ENCODE measurements at places on chromosomes 5 and 9.
A peak's percentile ranks its signal among the peaks of the same experiment; 100 is the strongest.

GRCh38 chr5:179488491-179488890 lies 61.9 kb upstream of the RUFY1 start:
- DNase-seq = no peak

GRCh38 chr5:10566543-10567068 lies 2.7 kb downstream of the ANKRD33B start:
- no peak for DNase-seq

DNA sequence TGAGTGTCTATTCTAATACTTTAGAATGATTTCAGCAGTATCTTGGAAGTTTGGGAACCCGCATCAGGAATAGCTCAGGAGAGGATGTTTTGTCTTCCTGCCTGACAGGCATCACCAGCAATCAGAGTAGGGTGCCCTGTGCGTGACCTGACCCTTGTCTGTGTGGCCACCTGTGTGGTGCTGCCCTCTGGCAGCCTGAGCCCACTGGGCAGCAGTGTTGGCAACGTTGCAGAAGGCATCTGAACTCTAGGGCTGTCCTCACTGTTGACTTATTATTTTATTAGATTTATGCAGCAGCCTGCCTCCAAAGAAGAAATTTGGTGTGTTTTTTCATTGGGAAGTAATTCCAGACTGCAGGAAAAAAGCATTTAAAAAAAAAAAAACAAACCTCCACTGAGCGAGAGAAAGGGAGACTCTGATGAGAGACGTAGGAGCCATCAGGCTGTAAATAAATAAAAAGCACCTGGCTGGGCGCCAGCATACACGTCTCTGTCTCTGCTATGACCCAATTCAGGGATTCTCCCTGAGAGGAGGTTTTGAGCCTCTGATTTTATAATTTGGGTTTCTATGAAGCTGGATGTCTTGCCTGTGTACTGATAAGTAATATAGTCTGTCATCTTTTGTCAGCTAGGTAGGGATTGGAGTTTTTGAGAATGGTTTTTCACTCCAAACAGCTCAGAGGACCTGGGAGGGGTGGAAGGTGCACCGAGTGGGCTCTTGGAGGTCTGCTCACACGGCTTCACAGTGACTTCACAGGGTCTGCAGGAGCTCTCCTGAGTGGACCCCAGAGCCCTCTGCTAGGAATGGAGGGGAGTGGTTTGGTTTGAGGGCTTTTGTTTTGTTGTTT lies 49.0 kb downstream of the FAM78A start:
- DNase-seq = peak; percentile 34

- DNase-seq = no peak
These were observed 477.4 kb upstream of the WWC1 start for GRCh38 chr5:167814040-167814439.

GRCh38 chr9:130839132-130840111 lies 4.4 kb downstream of the ABL1 start:
- no peak for DNase-seq

GRCh38 chr9:14908295-14909180 lies 1.7 kb downstream of the FREM1 start:
- DNase-seq = no peak

GRCh38 chr5:58259685-58260152 lies 200.2 kb downstream of the PLK2 start:
- DNase-seq = no peak

- DNase-seq = no peak
These were observed 159.1 kb downstream of the LURAP1L start for GRCh38 chr9:12933957-12934356.

- no peak for DNase-seq
These were observed 117.6 kb downstream of the PCSK1 start for GRCh38 chr5:96315431-96315830.

DNA sequence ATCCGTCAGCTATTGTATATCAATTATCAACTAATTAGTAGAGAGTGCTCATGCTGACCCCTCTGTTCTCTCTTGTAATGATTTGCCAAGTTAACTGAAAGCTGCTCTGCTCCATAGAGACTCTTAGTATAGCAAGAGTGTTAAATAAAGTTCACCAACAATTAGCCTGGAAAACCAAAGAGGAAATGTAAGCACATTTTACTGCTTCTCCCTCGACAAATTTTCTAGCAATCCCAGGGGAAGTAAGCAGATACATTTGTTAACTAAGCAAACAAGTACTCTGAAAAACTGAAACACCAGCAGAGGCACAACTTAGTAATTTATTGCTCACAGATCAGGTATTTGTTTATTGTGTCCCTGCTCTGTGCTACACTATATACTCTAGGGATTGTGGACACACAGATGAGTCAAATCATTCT lies 162.2 kb downstream of the GLIS3 start:
- peak; percentile 7 for DNase-seq

DNA sequence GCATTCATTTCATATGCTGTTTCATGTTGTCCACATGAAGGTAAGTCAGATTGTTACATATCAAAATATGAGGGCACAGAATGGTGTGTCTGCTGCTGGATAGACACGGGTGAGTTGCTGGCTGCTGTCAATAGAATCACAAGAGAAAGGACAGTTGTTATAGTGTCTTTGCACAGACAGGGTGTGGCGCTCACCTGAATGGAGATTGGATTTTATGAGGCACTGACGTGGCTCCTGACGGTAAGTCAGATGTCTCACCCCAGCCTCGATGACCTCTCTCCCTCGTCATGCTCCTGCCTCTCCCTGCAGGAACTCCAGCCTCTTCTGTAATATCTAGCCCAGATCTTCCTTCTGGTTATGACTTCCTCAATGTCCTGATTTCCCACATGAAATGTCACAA lies 75.4 kb upstream of the SELENOP start:
- DNase-seq = no peak

DNA sequence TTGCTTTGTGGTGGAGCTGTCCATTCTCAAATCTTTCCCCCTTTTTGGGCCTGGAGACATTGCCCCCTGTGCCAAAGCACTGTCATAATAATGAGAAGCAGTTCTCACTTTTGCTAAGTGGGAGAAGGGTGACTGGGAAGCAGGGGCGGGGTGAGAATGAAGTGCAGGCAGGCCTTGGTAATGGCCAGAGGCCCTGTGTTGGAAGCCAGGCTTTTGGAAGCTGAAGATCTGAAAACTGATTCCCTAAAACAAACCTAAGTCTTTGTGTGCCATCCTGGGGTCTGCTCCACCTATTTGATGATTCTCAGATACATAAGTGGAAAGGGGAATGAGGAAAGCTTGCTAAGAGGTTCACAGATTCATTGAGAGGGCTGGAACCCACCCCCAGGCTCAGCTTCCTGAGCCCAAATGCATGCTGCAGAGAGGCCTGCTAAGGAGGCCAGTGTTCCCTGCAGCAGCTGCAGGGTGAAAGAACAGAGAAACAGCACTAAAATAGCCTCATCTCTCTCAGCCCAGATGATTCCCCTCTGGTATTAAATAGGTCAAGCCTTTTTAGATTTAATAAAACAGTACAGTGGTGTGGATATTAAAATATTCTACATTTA lies 75.0 kb downstream of the NSG2 start:
- no peak for DNase-seq
